Aorta (tissue), 5 donors: ENCODE measurements at places on chromosomes 3 and 15. TPM values are rescaled to one million over a fixed set of nuclear protein-coding genes. Genes with fewer than 3 reads are reported as not detected.

The UTS2B gene
- 0.15 TPM for polyA plus RNA-seq

The LINGO1 gene
- 0.38 TPM for polyA plus RNA-seq

The GALNT15 gene
- 45.6 TPM for polyA plus RNA-seq

The RARB gene
- 3.0 TPM for polyA plus RNA-seq

The GXYLT2 gene
- polyA plus RNA-seq: 1.9 TPM

The KLHL40 gene
- polyA plus RNA-seq: not detected

The SH2D7 gene
- polyA plus RNA-seq: not detected

The NR2E3 gene
- 0.46 TPM for polyA plus RNA-seq

The GP9 gene
- polyA plus RNA-seq: not detected
